ENCODE measurements at places on chromosomes 6 and 20.

DNA sequence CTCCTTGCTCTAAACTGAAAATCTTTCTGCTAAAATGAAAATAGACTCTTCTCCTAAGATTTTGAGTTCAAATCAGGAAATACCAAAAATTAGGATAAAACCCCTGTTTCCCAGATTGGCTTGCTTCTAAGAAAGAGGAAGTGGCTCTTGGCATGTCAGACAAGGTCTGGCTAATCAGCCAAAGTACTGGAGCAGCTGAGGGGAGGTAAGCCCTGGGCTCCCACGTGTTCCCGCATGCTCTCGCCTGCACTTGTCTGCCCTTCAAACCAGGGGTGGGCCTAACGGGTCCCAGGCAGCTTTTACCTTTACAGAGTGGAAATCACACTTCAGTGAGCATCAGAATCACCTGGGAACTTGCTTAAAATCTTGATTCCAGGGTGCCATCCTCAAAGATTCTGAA is 43.2 kb upstream of the GABRR1 start:
- no peak for DNase-seq

DNA sequence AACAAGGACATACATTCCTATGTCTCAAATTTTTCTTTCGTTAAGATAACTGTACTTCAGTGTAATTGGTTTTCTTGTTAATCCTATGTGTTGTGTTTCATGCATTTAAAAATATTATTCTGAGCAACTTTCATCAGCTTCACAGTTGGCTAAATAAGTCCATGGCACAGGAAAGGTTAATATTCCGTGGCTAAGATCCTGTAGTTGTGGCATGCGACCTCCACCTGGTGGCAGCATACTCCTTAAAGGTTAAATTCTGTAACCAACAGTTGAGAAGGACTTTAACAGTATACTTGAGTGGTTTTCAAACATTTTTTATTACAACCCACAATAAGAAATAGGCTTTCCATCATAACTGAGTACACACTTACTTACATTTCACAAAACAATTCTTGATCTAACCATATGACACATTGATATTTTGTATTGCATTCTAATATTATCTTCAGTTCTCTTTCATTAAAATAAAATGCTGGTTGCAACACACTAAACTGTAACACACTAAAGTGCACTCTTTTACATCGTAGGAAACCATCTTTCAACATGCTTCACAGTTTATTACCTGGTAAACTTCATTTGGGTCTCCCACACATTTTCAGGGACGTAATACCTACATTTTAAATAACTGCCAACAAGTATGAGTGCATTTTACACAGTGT is 118.3 kb downstream of the SLX4IP start:
- DNase-seq = no peak

GRCh38 chr6:48564036-48564820 is 453.2 kb upstream of the PTCHD4 start:
- DNase-seq = no peak

DNA sequence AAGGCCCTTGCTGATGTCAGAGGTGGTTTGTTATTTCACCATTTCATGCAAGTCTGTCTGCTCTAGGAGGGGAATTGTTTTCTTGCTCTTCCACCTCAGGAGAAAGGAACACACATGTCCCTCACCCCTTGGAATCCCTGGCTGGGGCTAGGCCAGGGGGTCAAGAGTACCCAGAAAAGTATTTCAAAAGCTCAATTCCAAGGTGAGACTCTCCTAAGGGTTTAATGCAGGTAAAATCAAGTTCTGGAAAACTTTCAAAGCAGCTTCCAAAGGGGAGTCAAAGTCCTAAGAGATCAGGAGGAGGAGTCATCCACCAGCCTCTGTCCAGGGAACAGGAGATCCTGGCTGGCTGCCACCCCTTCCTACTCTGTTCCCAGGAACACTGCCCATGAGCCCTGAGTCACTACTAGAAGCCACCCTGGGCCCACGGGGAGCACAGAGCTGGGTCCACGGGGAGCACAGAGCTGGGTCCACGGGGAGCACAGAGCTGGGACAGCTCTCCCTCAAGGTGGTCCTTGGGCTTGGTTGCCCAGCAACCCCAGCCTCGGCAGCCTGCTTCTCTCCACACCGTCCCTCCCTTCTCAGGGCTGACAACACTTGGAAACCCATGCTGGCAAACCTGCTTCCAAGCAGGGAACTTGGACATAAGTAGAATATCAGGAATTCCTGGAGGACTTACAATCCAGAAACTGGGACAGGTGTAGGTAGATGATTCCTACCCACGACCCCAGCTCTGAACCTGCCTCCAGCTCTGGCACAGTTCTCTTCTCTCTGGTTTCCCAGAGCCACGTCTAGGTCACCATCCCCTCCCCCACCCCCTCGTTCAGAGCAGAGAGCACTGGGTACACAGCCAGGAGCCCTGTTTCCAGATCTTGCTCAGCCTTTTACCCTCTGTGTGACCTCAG is 35.3 kb upstream of the CDKN1A start:
- DNase-seq = peak; percentile 33

DNA sequence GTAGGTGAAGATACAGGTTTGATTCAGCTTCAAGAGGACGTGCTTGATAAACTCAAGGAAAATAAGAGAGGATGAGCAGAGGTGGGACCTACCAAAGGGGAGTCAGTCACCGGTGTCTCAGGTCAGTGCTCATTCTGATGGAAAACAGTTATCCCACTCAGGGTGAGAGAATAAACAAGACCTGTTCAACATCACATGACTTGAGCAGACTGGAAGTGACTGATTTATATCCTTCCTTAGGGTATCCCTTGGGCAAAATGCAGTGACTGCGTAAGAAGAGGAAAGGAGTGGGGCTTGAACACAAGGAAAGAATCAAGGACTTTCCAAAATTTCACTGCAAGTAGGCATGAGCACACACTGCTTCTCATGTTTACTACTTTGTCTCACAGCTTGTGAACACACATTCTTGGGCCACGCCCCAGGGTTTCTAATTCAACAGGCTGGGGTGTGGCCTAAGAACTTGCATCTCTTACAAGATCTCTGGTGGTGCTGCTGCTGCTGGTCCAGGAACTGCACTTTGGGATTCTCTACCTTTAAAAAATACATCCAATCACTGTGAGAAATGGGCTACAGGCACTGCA is 11.6 kb downstream of the CST3 start:
- no peak for DNase-seq

DNA sequence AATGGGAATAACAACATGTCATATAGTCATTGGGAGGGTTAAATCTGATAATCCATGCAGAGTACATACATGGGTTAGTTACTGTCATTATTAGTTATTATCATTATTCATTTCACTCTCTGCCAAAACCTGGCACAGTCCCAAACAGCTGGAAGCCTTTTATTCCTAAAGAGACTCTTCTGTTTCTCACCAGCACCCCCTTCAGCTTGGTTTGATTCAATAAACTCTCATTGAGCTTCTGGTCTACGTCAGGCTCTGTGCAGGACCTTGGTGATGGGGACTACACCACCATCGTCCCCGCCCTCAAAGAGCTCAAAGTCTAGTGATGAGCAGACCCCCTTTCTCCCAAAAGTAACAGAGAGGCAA is 2.3 kb downstream of the KCNK15 start:
- DNase-seq = no peak

- no peak for DNase-seq
These were observed 26.5 kb upstream of the CD93 start for GRCh38 chr20:23112595-23112994.

DNA sequence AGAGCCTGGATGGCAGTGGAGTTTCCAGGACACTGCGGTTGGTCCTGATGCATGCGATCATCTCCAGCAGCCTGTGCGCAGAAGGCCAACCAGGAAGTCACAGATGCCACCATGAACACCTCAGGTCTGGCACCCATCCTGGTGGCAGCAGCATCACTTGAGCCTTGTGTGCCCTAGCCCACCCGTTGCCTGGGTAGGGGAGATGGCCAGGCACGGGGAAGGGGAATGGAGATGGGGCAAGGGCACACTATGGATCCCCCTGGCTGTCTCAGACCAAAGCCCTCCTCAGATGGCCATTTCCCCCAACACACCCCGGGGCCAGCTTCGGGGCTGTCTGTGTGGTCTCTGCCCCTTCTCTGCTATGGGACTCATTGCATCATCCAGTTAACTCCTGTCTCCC is 58.3 kb downstream of the GNAS-AS1 start:
- DNase-seq = no peak

DNA sequence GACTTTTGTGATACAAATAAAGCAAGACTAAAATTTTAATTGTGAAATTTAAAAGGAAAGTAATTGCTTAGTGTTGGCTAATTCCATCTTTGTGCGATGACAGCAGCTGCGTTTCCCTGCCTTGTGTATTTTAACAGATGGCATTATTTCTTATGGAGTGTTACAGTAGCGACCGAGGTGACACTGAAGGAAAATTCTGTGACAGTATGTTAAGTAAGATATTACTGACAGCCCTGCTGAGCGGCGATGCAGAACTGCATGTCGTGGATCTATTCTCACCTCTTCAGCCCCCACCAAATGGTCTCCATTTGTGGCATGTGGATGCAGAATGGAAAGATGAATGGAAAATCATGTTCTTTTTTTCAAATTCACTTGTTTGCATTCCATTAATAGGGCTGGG is 289.4 kb downstream of the RNF144B start:
- no peak for DNase-seq
